ENCODE measurements at places on chromosomes 2 and 18.

DNA sequence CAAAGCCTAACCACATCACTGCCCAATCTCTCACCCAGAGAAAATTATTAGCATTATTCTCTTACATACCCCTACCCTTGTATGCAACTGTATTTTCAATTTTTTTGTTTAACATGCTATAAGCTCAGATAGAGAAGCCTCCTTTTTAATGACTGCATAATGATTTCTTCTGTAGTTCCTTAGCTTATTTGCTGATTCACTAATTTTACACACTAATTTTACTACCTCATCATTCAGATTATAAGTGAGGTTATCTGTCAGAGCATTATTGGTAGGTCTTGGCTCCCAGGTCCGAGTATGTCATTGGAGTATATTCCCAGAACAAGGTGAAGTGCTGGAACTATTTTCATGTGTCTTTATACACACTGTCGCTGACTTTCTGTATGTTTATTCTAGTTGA lies 45.4 kb downstream of the RHBDD1 start:
- DNase-seq, result no peak

DNA sequence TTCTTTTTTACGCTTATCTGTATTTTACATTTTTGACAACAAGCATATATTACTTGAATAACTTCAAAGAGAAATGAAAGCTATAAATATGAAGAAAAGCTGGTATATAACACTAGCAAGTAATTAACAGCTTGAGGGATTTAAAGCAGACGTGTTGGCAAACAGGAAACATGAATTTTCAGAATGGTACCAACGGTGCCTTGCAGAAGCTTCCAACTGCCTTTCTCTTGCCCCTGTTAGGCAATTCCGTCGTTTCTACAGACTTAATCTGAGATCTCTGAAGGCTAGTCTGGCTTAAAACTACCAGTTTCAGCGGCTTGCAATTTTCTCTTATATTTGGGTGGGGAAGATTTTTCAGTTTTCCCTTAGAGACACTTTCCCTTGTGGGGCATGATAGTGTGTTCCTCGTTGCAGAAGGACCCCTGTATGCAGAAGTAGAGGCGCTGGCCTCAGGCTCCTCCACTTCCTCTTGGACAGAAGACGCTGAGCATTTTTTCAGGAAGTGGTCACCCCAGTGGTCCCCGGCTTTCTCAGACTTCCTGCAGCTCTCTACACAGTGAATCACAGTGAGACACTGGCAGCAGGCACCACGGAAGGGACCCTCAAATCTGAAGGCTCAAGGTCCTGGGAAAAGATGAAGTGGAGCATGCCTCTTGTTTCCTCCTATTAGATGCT lies 56.2 kb upstream of the SLC16A14 start:
- DNase-seq, result no peak

- DNase-seq, result no peak
Measured at GRCh38 chr2:85310330-85310729, 17.5 kb downstream of the TGOLN2 start.

GRCh38 chr2:121038891-121039616 lies 245.9 kb downstream of the TFCP2L1 start:
- DNase-seq, result no peak

- DNase-seq, result no peak
Measured at GRCh38 chr2:139080244-139080643, 300.1 kb upstream of the NXPH2 start.

- DNase-seq, result no peak
Measured at GRCh38 chr2:178160601-178161000, 33.7 kb upstream of the OSBPL6 start.

- no peak for DNase-seq
Measured at GRCh38 chr2:216104691-216105090, 4.5 kb upstream of the XRCC5 start.

GRCh38 chr2:131016826-131017741 lies 76.2 kb downstream of the FAM168B start:
- DNase-seq, result no peak

- no peak for DNase-seq
Measured at GRCh38 chr2:137173463-137173862, 408.1 kb downstream of the THSD7B start.

DNA sequence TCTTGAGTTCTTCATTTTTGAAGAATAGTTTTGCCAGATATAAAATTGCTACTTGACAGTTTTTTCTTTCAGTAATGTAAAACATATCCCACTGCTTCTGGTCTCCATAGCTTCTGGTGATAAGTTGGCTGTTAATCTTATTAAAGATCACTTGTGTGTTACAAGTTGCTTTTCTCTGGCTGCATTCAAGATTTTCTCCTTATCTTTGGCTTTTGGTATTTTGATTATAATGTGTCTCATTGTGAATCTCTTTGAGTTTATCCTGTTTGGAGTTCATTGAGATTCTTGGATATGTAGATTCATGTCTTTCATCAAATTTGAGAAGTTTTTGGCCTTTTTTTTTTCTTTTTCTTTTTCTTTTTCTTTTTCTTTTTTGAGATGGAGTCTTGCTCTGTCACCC lies 20.2 kb upstream of the ADNP2 start:
- DNase-seq, result no peak

DNA sequence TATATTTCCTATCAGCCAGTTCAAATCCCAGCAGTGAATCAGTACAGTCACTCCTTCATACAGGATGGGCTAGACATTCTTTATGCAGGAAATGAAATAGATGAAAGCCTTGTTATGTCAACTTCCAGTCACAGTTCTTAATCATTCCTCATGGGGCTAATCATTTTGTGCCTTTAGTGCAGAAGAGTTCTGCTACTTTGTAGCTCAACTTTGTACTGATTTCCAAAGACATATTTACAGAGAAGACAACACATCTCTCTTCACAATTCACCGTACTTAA lies 593.9 kb upstream of the NETO1 start:
- DNase-seq, result no peak

- no peak for DNase-seq
Measured at GRCh38 chr2:161417438-161418274, 1.6 kb downstream of the TBR1 start.

GRCh38 chr2:2188344-2188920 lies 142.6 kb downstream of the MYT1L start:
- no peak for DNase-seq

- DNase-seq, result no peak
Measured at GRCh38 chr18:74281011-74281979, 10.5 kb downstream of the CYB5A start.
